ENCODE measurements at places on chromosomes 16 and 17. TPM values are rescaled to one million over a fixed set of nuclear protein-coding genes. Genes with fewer than 3 reads are reported as not detected.

Gene CCL17
- not detected for total RNA-seq

Gene ARL5C
- not detected for total RNA-seq

Gene EIF3CL
- 151 TPM for total RNA-seq

Gene TAT
- not detected for total RNA-seq

Gene CCDC154
- total RNA-seq = 6.1 TPM

GRCh38 chr16:69166221-69166833 is 20.6 kb upstream of the SNTB2 start:
- peak overlapping the region; percentile 20 for H3K27ac ChIP-seq
- H3K36me3 ChIP-seq = peaks cover 63% of the 10 kb centered on the region
- no peak overlapping the region for H3K4me3 ChIP-seq
- no peaks in the 10 kb centered on the region for H3K4me1 ChIP-seq
- no peaks in the 10 kb centered on the region for H3K27me3 ChIP-seq
- DNase-seq = no peak

- peaks cover 21% of the 10 kb centered on the region for H3K36me3 ChIP-seq
- no peak for DNase-seq
- peaks cover 64% of the 10 kb centered on the region for H3K4me1 ChIP-seq
- H3K27ac ChIP-seq = peak overlapping the region; percentile 37
- H3K4me3 ChIP-seq = no peak overlapping the region
- H3K27me3 ChIP-seq = no peaks in the 10 kb centered on the region
Observed at GRCh38 chr17:46152423-46152822, 40.8 kb downstream of the KANSL1 start.

- H3K4me3 ChIP-seq = no peak overlapping the region
- H3K36me3 ChIP-seq = peaks cover 21% of the 10 kb centered on the region
- H3K27ac ChIP-seq = no peak overlapping the region
- no peak for DNase-seq
- peaks cover 60% of the 10 kb centered on the region for H3K27me3 ChIP-seq
Observed at GRCh38 chr16:85607796-85608514, 5.2 kb upstream of the GSE1 start.

GRCh38 chr17:64073771-64074703 is 53.6 kb upstream of the ICAM2 start:
- no peak for DNase-seq
- no peaks in the 10 kb centered on the region for H3K27me3 ChIP-seq
- H3K4me3 ChIP-seq = peak overlapping the region; percentile 12
- peaks cover 23% of the 10 kb centered on the region for H3K36me3 ChIP-seq
- H3K27ac ChIP-seq = peak overlapping the region; percentile 25

DNA sequence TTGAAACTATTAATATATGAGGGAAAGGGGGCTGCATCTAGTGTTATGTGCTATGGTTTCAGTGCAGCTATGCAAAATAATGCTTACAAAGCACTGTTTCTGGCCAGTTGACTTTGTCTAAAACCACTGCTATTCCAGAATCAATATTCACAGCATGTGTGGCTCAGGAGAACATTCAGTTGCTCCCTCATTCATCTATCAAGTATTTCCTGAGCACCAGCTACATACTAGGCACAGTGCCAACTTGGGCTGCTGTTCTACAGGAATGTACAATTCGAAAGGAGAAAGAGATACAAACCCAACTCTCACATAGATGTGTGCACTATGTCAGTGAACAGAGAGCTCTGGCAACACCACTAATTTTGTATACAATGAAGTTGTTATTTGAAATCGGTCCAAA is 183.0 kb downstream of the PHKB start:
- no peak overlapping the region for H3K27ac ChIP-seq
- H3K36me3 ChIP-seq = no peaks in the 10 kb centered on the region
- peak; percentile 38 for DNase-seq

DNA sequence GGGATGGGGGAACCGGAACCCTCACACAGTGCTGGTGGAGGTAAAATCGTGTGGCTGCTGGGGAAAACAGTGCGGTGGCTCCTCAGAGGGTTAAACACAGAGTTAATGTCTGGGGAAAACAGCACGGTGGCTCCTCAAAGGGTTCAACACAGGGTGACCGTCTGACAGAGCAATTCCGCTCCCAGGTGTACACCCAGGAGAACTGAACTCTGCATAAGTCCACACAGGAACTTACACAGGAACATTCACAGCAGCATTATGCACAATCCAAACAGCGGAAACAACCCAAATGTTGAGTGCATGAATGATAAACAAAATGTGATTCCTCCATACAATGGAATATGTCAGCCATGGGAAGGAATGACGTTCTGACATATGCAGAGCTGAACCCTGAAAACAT is 51.4 kb downstream of the CCDC57 start:
- no peak overlapping the region for H3K4me3 ChIP-seq
- no peaks in the 10 kb centered on the region for H3K27me3 ChIP-seq
- no peaks in the 10 kb centered on the region for H3K4me1 ChIP-seq
- H3K27ac ChIP-seq = no peak overlapping the region

DNA sequence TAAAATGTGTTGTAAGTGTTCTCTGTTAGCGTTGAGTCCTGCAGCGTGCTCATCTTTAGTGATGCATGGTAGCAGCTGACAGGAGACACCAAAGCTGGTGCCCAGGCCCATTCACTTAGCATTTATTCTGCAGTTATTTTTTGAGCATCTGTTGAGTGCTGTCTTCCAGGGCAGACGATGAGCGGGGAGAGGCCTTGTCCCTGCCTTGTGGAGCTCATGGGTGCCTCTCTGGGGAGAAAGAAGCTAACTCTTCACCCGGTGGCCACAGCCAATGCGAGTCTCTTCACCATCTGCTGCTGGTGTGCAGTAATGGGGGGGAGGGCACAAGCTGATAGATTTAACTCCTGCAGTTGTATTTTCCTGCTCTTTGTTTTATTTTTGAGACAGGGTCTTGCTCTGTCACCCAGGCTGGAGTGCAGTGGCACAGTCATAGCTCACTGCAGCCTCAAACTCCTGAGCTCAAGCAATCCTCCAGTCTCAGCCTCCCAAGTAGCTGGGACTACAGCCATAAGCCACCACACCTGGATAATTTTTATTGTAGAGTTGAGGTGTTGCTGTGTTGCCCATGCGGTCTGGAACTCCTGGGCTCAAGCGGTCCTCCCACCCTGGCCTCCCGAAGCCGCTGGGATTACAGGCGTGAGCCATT is 30.5 kb downstream of the GPT2 start:
- H3K4me3 ChIP-seq = no peak overlapping the region
- no peaks in the 10 kb centered on the region for H3K27me3 ChIP-seq
- peaks cover 10% of the 10 kb centered on the region for H3K4me1 ChIP-seq
- no peak overlapping the region for H3K27ac ChIP-seq
- H3K36me3 ChIP-seq = peaks cover 61% of the 10 kb centered on the region

- DNase-seq = no peak
- H3K27me3 ChIP-seq = peaks cover 99% of the 10 kb centered on the region
- no peak overlapping the region for H3K4me3 ChIP-seq
- H3K27ac ChIP-seq = no peak overlapping the region
- no peaks in the 10 kb centered on the region for H3K4me1 ChIP-seq
- H3K36me3 ChIP-seq = no peaks in the 10 kb centered on the region
Observed at GRCh38 chr17:36824678-36825101, 112.6 kb upstream of the LHX1 start.

DNA sequence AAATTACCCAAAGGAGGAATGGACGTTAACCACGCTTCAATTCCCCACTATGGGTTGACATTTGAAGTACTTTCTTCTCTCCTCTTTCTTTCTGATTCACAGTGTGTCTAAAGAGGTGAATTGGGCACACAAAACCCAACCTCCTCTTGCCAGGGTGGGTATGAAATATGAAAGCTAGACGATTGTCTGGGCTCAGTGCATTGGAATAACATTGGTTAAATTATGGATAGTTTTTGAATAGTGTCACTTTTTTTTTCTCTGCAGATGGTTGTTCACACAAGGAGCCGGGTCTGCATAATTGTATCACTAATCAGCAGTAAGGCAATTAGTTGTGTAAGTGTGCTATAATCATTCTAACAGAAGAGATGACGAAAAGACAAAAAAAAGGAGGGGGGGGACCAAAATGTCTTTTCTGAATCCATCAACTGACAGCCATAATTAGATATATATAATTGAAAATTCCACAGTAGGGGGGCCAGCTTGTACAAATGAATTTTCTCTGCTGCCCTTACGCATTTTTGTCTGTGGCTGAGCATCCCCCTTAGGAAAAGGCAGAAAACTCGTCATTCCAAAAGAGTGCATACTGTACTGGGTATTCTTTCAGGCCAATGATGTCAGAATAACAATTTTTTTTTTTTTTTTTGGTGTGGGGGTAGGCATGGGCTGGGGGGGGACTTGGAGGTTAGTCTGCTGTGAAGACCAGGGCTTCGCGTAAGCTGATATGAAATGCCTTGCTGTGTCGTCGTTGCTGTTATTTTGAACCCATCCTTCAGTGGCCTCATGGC is 307.5 kb upstream of the SALL1 start:
- no peaks in the 10 kb centered on the region for H3K36me3 ChIP-seq
- DNase-seq = no peak
- no peaks in the 10 kb centered on the region for H3K27me3 ChIP-seq
- H3K4me3 ChIP-seq = no peak overlapping the region
- no peaks in the 10 kb centered on the region for H3K4me1 ChIP-seq
- no peak overlapping the region for H3K27ac ChIP-seq

GRCh38 chr17:35778641-35779196 is 16.7 kb downstream of the MMP28 start:
- no peak overlapping the region for H3K4me3 ChIP-seq
- no peak overlapping the region for H3K27ac ChIP-seq
- DNase-seq = no peak

- no peaks in the 10 kb centered on the region for H3K27me3 ChIP-seq
- no peak overlapping the region for H3K4me3 ChIP-seq
- no peaks in the 10 kb centered on the region for H3K36me3 ChIP-seq
- no peak overlapping the region for H3K27ac ChIP-seq
Observed at GRCh38 chr17:13727441-13728171, 125.9 kb upstream of the HS3ST3A1 start.

- peaks cover 86% of the 10 kb centered on the region for H3K27me3 ChIP-seq
- DNase-seq = no peak
- no peak overlapping the region for H3K27ac ChIP-seq
- H3K36me3 ChIP-seq = no peaks in the 10 kb centered on the region
Observed at GRCh38 chr16:86052926-86053325, 154.0 kb downstream of the IRF8 start.

DNA sequence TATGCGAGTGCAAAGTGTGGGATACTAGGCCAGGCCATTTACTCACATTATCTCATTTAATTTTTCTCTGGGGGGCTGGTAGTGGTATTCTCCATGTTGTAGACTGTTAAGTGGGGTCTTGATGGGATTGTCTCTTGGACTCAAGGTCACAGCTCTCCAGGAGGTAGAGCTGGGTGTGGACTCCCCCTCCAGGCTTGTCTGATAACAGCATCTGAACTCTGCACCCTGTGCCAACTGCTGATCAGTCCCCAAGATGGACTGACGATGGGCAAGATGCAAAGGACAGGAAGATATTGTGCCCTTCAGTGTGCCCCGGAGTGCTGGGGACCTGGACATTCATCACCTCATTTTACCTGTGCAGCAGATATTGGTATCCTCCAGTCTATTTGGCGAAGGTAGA is 147.8 kb downstream of the MSI2 start:
- no peaks in the 10 kb centered on the region for H3K36me3 ChIP-seq
- DNase-seq = no peak
- no peaks in the 10 kb centered on the region for H3K27me3 ChIP-seq
- peaks cover 35% of the 10 kb centered on the region for H3K4me1 ChIP-seq
- H3K4me3 ChIP-seq = no peak overlapping the region

- no peak overlapping the region for H3K4me3 ChIP-seq
- no peak overlapping the region for H3K27ac ChIP-seq
- no peaks in the 10 kb centered on the region for H3K4me1 ChIP-seq
- peaks cover 1% of the 10 kb centered on the region for H3K36me3 ChIP-seq
- DNase-seq = no peak
- peaks cover 25% of the 10 kb centered on the region for H3K27me3 ChIP-seq
Observed at GRCh38 chr16:84150926-84151325, 5.8 kb downstream of the DNAAF1 start.

DNA sequence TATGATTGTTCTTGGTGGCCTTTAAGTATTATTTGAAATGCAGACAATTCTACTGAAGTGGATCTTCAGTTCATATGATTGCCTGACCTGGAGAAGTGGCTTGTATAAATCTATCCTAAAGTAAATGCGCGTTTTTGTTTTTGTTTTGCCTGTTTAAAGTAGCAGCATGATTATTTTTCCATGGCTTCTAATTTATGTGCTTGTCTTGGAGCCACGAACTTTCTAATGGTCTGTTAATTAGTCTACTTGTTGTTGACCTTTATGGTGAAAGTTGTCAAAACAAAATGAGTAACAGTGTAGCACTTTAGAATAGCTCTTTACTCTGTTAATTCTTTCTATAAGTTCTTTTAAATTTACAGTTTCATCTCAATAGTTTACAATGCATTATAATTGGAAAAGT is 1.7 kb downstream of the PRKAR1A start:
- peak overlapping the region; percentile 96 for H3K4me3 ChIP-seq
- peaks cover 63% of the 10 kb centered on the region for H3K36me3 ChIP-seq
- H3K4me1 ChIP-seq = peaks cover 22% of the 10 kb centered on the region
- DNase-seq = no peak

GRCh38 chr17:68599552-68600066 is 1.6 kb downstream of the FAM20A start:
- peaks cover 11% of the 10 kb centered on the region for H3K36me3 ChIP-seq
- peak overlapping the region; percentile 70 for H3K4me3 ChIP-seq
- H3K4me1 ChIP-seq = peaks cover 7% of the 10 kb centered on the region
- no peak for DNase-seq

DNA sequence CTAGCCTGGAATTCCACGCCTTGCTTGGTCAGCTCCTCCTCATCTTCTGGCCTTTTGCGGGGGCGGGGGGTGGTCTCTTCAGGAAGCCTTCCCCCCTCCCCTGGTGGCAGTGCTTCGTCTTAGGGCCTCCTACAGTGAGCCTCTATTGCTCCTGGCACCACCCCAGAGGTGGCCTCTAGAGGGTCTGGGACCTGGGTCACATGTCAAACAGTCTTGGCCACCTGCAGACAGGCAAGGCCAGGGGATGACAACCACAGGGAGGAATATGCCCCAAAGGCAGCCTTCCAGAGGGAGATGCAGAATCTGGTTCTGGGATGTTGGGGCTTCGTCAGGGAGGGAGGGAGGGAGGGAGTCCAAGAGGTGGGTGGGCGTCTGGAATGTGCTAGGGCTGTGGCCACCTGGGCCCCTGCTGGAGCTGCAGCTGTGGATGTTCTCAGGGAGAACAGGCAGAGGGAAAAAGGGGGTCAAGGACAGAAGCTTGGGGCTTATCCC is 50.6 kb downstream of the SMPD3 start:
- peaks cover 4% of the 10 kb centered on the region for H3K36me3 ChIP-seq
- no peak overlapping the region for H3K27ac ChIP-seq
- H3K27me3 ChIP-seq = peaks cover 31% of the 10 kb centered on the region
- H3K4me1 ChIP-seq = peaks cover 14% of the 10 kb centered on the region

- DNase-seq = no peak
- no peak overlapping the region for H3K27ac ChIP-seq
- H3K4me1 ChIP-seq = no peaks in the 10 kb centered on the region
- no peaks in the 10 kb centered on the region for H3K27me3 ChIP-seq
- no peaks in the 10 kb centered on the region for H3K36me3 ChIP-seq
- no peak overlapping the region for H3K4me3 ChIP-seq
Observed at GRCh38 chr17:52419229-52419641, 260.7 kb upstream of the CA10 start.

GRCh38 chr17:32382526-32383223 is 32.7 kb downstream of the ZNF207 start:
- H3K4me3 ChIP-seq = no peak overlapping the region
- DNase-seq = no peak
- H3K4me1 ChIP-seq = peaks cover 48% of the 10 kb centered on the region
- no peaks in the 10 kb centered on the region for H3K27me3 ChIP-seq
- peak overlapping the region; percentile 13 for H3K27ac ChIP-seq
- peaks cover 62% of the 10 kb centered on the region for H3K36me3 ChIP-seq
